ENCODE measurements at places on chromosomes 6 and 20. TPM values are rescaled to one million over a fixed set of nuclear protein-coding genes. Genes with fewer than 3 reads are reported as not detected.
A peak's percentile ranks its signal among the peaks of the same experiment; 100 is the strongest.

DNA sequence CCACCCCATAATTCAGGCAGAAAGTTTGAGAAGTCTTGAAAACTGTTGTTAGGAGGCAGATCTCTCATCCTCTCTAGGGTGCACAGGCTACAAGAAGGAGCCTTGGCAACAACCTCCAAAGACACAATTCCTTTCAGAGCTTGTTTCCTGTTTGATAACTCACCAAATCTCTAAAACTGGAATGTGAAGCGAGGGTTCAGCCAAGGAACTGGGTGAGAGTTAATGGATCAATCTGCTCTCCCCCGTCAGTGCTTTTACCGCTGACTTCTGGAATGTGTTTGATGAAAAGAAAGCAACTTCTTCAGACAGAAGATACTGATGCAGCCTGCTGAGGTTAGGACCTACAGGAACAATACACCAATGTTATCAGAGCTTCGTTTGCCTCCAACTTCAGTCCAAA, 171.8 kb upstream of the BMP2 start:
- DNase-seq = no peak

- DNase-seq = no peak
These were observed 50.8 kb downstream of the ZMYND8 start for GRCh38 chr20:47305667-47306066.

GRCh38 chr6:31470801-31471200, 27.1 kb upstream of the MICB start:
- no peak for DNase-seq

DNA sequence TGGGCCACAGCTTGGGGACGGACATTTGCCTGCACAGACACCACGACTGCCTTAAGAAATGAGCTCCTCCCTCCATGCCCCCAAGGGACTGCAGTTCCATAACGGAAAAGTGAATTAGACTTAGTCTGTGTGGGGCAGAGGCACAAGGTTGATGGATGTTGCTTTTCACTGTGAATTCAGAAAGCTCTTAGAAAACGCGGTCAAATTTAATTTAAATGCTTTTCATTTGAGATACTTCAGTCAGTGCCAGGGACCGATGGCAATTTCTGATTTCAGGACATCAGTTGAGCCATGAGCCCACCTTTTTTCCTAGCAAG, 356.4 kb downstream of the KIF16B start:
- no peak for DNase-seq

DNA sequence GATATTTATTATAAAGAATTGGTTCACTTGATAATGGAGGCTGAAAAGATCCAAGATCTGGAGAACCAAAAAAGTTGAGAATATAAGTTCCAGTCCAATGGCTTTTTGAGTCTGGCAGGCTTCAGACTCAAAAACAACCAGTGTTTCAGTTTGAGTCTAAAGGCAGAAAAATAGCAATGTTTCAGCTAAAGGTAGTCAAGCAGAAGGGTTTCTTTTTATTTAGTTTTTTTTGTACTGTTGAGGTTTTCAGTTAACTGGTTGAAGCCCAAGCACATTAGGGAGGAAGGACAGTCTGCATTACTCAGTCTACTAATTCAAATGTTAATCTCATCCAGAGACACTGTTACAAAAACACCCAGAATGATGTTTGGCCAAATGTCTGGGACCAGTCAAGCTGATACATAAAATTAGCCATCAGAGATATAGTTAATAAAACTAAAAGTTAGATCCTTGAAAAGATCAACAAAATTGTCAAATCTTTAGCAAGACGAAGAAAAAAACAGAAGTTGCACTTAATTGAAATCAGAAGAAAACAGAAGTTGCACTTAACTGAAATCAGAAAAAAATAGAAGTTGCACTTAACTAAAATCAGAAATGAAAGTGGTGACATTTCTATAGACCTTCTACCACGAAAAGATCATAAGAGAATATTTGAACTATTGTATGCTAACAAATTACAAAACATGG, 980.3 kb upstream of the FLRT3 start:
- no peak for DNase-seq

DNA sequence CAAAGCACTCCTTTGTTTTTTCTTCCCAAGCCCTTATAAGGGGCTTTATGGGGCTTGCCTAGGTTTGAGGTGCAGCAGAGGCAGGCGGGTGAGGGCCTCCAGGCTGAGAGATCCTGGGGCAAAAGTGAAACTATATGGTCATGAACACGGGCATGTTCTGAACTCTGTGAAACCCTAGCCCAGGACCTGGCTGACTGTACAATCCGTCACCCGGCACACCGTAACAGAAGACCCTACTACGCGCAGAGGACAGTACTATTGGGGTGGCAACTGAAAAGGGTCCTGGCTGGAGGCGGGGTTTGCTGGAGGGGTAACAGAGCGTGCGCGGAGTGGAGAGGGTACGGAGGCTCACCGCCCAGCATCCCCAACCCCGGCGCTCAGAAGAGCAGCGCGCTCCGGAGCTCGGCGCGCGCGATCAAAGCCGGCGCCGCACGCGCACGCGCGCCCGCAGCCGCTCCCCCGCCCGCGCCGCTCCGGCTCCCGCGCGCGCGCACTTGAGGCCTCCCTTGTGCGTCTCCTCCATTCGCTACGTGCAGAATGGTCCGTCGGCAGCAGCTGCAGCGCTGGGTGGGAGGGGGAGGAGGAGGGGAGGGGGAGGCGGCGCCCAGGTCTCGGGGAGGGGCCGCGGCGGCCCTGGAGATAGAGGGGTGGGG, 54.2 kb downstream of the MRPL14 start:
- peak; percentile 95 for DNase-seq

- no peak for DNase-seq
These were observed 88.5 kb upstream of the KCNK16 start for GRCh38 chr6:39411001-39411400.

DNA sequence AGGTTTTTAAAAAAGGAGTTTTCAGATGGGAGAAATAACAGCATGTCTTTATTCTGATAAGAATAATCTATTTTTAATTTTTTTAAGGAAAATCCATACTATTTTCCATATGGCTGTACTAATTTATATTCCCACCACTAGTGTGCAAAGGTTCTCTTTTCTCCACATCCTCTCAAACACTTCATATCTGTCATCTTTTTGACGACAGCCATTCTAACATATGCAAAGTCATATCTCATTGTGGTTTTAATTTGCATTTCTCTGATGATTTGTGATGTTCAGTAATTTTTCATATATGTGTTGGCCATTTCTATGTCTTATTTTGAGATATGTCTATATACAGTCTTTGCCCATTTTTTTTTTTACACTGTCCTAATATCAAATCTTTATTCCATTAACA, 280.6 kb upstream of the RUNX2 start:
- DNase-seq = no peak

- no peak for DNase-seq
These were observed 251.4 kb downstream of the DLL1 start for GRCh38 chr6:170039156-170040114.

- DNase-seq = no peak
These were observed 58.9 kb downstream of the GMDS start for GRCh38 chr6:2186516-2186915.

DNA sequence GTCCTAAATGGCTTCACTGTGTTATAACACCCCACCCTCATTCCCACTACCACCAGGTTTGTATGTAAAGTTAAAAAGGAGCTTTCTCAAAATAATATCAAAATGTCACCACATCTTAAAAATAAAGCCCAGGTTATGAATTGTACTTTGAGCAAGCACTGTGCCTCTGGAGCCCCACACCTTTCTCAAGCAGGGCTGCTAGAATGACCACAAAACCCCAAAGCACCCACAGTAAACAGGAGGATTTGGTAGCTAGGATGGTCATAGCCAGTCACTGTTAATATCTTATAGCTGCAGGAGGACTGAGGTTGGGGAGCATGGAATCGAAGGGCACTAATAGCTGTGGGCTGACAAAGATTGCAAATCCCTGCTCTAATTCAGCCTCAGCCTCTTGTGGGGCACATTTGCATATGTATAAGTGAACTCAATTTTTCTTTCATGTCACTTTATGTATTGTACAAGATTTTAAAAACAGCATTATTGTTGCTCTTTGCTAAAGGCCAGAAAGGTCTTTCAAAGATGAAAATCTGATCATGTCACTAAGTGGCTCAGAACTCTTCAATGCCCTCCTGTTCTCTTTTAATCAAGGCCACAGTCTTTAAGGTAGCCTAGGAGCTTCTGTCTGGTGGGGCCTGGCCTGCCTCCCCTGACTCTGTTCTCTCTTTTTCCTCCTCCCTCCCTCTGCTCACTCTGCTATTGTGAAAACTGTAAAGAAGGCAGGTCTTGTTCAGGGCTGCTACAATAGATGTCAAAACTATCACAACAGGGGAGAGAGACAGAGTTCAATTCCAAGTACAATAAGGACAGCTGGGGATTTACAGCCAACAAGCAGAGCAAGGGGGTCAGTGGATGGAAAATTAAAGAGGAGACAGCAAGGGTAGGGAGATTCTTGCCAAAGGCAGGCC, 101.6 kb downstream of the TMEM200A start:
- DNase-seq = no peak

DNA sequence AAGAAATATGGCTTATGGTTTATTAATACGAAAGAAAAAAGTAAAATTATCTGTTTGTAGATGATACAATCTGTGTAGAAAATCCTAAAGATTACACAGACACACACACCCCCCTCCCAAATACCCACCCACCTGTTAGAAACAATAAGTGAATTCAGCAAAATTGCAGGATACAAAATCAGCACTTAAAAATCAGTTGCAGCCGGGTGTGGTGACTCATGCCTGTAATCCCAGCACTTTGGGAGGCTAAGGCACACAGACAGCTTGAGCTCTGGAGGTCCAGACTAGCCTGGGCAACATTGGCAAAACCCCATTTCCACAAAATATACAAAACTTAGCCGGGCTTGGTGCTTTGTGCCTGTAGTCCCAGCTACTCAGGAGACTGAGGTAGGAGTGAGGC, 42.3 kb downstream of the NINL start:
- no peak for DNase-seq

DNA sequence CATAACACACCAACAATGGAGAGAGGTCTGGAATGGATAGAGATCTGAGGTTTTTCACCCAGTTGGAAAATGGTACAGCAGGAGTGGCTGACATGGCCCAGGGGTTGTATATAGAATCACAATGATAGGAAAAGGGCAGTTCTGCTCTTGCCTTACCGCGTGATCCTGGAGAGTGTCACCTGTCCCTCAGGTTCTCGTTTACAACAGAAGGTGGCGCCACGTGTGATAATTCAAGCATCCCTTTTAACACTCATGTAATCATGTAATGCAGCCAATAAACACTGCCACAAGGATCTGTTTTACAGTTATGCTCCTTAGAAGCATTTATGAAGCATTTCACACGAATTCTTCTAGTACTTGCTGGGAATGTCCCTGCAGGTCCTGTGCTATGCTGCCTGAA, 12.9 kb upstream of the WFDC2 start:
- no peak for DNase-seq

DNA sequence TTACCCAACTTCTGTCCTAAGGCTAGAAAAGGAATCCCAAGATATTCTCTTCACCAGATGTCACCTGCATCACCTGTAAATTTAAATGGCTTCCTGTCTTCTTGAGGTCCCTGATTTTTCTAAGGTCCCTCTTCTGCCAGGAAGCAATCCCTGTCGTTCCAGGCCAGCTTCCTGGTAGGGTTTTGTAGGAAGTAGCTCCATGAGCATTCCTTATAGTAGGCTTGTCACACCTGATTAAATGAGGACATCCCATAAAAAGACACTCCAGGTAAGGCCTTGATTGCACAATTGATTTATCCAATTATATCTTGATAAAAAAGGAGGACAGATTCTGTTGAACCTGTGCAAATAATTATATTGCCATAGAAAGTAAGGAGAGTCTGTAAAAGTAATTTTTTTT, 8.7 kb downstream of the RAB44 start:
- DNase-seq = no peak

DNA sequence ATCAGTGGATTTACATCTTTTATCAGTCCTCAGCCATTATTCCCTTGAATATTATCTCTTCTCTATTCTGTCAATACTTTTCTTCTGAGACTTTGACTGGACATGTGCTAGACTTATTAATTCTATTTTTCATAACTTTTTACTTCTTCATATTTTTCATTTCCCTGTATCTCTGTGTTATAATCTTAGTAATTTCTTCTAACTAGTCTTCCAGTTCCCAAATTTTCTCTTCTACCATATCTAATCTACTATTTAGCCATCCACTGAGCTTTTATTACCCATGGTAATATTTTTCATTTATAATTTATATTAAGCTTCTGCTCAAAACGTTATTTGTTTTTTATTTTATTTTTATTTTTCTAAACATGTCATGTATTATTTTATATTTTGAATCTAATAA, 13.1 kb upstream of the FNDC1 start:
- DNase-seq = no peak

- no peak for DNase-seq
These were observed 23.6 kb upstream of the TGM6 start for GRCh38 chr20:2357114-2357513.

GRCh38 chr20:62320581-62321354, 18.0 kb downstream of the ADRM1 start:
- no peak for DNase-seq

GRCh38 chr6:113481910-113482309, 375.2 kb upstream of the MARCKS start:
- DNase-seq = no peak

DNA sequence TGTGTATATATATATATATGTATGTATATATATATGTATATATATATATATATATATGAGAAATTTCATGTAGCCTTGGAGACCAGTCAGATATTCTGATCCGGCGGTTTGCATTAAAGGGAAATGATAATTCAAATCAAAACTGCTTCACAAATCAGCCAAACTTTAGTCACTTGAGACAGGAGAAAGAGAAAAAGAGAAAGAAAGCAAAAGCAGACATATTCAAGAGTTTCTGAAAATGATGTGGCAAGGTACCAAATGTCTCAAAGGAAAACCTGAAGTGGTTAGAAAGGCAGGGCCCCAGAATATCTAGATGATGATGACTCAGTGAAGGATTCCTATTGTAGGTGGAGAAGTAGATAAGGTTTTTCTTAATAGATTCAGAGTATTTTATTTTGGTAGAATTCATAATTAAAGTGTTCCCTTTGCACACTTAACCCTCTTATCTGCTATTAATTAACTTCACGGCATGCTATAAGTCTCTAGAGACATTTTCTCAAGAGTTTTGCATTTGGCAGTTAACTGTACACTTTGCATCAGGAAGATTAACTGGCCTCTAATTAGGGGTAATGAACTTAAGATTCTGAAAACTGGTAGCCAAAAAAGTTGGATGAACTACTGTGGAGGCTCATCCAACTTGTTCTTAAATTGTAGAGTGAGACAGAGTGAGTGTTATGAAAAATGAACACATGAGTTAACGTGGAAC, 50.1 kb upstream of the ASF1A start:
- no peak for DNase-seq

- peak; percentile 60 for DNase-seq
These were observed 11.8 kb downstream of the CPNE5 start for GRCh38 chr6:36827261-36828079.

Gene SMOC2
- polyA plus RNA-seq = 96.1 TPM

Gene ERGIC3
- 218 TPM for polyA plus RNA-seq

Gene HLA-DQB1
- polyA plus RNA-seq = 1.4 TPM

Gene BEND6
- 0.41 TPM for polyA plus RNA-seq

Gene OTOR
- 0.24 TPM for polyA plus RNA-seq

Gene KHDC1
- polyA plus RNA-seq = 4.4 TPM

Gene SNAP25
- 3.4 TPM for polyA plus RNA-seq

Gene ARMH2
- not detected for polyA plus RNA-seq

Measured in muscle of arm (tissue), 14 donors.